Stimulated activated CD8-positive, alpha-beta memory T cell treated with anti-CD3 and anti-CD28 coated beads, Interleukin-7, amount 100 ng/mL, for 1 hour (primary cell): ENCODE measurements at places on chromosomes 2 and 18.

GRCh38 chr2:169823996-169824372, 721 bp downstream of the METTL5 start:
- DNase-seq = no peak

DNA sequence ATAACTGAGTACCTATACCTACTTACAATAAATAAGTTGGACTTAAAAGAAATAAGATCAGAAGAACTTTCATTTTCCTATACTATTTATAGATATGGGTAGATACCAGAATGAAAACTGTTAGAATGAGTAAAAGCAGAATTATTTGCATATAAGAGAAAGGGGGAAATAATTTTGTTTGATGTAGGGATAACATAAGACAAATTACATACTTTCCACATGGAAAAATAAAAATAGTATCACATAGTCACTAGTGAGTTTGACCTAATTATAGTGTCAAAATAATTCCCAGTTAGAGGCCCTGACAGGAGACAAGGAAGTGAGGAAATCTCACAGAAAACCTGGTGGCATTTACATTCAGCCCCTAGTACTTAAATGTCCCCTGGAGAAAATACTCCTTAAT, 28.6 kb downstream of the KCMF1 start:
- no peak for DNase-seq

- DNase-seq = no peak
Observed at GRCh38 chr2:49004036-49004626, 150.2 kb downstream of the FSHR start.

GRCh38 chr2:157905092-157905491, 29.0 kb upstream of the ACVR1 start:
- DNase-seq = no peak
